AG04449 (cell line): ENCODE measurements at places on chromosomes 3 and 15.

DNA sequence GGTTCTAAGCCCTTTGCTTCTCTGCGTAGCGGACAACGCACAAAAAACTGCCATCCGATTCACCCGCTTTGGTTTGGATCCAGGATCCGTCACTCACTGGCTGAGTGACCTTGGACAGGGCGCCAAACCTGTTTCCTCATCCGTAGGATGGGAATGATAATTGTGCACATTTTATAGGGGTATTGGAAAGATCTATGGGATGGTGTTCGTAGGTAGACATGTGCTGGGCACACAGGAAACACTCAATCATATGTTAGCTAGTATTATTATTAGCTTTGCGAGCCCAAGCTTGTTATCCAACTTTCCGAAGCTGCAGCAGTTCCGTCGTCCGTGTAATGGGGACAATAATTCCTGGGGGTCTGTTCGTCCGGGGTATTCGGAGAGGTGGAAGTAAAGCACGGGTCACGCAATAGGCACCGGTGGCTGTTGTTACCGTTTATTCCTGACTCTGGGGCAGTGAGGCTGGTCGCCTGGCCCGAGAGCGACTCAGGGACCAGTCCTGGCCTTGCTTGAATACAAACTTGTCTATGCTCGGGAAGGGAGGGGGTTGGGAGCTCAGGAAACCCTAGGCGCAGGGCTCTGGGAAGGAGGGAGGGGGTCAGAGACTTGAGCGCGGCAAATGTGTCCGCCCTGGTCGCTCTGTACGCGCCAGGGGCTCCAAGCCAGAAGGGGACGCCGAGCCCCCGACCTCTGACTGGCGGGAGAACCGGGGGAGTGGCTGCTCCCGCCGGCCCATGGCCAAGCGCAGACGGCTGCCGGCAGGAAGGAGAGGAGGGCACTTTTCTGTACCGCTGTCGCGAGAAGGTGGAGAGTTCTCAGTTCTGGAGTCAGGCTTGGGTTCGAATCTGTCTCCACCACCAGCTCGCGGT is 1.3 kb downstream of the SPSB4 start:
- DNase-seq, result no peak

- no peak for DNase-seq
Observed at GRCh38 chr15:67095912-67096311, 30.5 kb downstream of the SMAD3 start.

DNA sequence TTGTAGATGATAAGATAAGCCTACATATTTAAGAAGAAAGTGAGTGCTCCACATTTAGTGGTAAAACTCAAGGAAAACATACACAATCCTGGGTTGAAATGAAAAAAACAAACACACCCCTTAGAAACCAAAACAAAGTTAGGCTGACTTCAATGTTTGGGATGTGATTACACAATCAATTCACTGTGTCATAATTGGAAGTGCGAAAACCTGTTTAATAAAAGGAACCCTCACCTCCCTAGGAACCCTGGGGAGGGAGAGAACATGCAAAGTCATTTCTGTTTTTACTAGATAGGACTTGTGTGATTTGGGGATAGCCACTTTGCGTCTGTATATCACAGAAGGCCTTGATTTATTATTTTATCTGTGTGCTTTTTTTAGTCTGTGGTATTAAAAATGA is 275.0 kb downstream of the NFKBIZ start:
- DNase-seq, result no peak

DNA sequence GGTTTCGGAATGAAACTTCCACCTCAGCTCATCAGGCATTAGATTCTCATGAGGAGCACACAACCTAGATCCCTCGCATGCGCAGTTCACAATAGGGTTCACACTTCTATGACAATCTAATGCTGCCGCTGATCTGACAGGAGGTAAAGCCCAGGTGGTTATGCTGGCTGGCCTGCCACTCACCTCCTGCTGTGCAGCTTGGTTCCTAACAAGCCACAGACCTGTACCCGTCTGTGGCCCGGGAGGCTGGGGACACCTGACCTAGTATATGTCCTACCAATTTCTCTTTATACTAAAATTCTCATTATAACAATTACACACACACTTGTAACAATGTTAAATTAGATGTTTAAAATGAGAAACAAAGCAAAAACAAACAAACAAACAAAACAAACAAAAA is 172.2 kb downstream of the SLC9A9 start:
- no peak for DNase-seq

DNA sequence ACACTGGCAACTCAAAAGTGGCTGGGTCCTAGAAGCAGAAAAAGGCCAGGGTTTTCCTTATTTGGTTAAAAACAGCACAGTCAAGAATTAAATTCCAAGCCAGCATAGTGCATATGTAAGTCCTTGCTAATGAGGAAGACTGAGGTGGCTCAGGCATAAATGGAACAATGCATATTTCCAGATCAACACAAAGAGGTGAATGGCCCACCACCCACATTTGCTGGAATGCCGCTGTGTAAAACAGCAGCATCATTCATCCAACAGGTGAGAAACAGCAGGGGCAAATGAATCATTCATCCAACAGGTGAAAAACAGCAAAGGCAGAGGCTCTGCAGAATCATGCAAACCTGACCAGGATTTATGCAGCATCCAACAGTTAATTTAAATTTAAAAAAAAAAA is 32.9 kb downstream of the GPR176 start:
- DNase-seq, result no peak

DNA sequence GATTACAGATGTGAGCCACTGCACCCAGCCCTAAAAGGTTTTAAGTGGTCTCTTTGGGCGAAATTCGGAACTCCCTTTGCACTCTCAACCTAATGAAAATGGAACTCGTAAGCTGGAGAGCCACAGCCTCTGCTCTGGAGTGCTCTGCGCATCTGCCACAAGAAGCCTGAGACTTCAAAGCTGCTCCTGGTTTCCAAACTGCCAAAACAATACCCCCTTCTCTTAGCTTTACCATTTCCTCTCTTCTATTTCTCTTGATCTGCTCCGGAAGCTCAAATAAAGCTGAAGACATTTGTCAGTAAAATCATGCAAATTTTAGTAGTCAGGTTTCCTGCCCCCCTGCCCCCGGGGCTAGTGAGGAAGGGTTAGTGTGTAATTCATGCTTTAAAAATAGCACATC is 312.7 kb downstream of the MFSD1 start:
- DNase-seq, result no peak

GRCh38 chr15:74870436-74871215 is 2.5 kb downstream of the SCAMP2 start:
- DNase-seq, result no peak

GRCh38 chr3:89964347-89964746 is 856.9 kb downstream of the EPHA3 start:
- no peak for DNase-seq

DNA sequence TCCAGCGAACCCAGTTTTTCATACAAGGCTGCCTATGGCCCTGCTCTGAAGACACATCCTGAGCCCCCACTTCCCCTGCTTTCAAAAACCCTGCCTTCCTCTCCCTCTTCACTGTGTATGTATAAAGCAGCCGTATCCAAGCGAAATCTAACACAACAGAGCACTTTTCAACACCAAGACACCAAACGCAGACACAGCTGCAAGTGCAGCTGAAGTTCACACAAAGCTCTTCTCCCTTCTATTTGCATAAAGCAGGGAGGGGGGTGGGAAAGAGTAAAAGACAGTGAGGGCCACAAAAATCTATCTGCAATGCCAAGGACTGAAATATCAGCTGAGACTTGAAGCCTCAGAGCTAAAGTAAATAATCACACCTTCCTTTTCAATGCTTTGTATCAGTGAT is 35.1 kb upstream of the CSPG5 start:
- no peak for DNase-seq

GRCh38 chr15:69857686-69858391 is 239.9 kb downstream of the TLE3 start:
- no peak for DNase-seq

GRCh38 chr3:12582730-12583129 is 25.8 kb downstream of the MKRN2 start:
- no peak for DNase-seq

DNA sequence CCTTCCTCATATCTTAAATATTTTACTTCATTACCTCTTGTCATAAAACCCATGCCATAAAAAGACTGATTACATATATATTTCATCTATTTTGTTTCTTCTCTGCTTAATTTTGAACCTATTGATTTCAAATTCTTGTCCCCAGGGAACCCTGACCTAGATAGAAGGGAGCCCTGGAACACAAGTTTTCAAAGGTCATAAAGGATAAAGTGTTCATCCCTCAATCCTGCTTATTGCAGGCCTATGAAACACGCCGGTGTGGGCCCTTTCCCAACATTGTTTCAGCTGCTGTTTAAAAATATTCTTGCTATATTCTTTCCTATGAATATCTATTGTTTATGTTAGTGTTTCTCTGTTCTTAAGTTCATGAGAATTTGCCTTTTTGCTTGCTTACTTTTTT is 1389.5 kb upstream of the GBE1 start:
- no peak for DNase-seq

- DNase-seq, result no peak
Observed at GRCh38 chr3:55697177-55697865, 210.2 kb upstream of the WNT5A start.

GRCh38 chr3:146975476-146975875 is 370.3 kb upstream of the PLSCR5 start:
- DNase-seq, result no peak

GRCh38 chr3:140765246-140765645 is 87.4 kb downstream of the TRIM42 start:
- DNase-seq, result no peak

DNA sequence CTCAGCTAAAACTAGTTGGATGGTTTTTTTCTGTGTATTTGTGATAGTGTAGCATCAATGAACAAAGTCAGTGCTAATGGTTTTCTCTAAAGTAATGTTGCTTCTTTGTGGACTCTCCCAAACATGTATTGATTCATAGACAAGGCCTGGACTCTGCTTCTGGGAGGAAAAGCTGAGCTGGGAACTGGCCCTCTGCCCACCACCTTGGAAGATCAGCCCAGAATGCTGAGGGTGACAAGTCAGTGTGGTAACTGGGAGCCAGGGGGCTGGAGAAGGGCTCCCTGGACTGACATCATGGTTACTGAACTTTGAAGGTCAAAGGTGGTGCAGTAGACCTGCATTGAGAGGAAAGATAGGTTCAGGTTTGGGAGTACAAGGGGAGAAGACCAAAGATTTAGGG is 3.0 kb downstream of the ARHGAP31 start:
- DNase-seq, result no peak

DNA sequence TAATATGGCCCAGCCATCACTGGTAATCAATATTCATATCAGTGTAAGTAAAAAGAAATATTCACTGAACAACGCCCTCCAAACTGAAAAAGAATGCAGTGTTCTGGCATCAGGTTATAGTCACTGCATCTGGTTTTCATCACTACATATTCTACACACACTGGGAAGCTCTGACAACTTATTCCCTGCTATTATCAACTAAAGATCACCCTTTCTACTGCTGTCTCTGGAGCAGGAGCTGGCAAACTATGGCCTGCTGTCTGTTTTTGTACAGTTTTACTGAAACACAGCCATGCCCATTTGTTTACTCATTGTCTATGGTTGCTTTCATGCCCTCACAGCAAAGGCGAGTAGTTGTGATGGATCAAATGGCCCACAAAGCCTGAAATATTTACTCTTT is 35.3 kb downstream of the TUBGCP4 start:
- DNase-seq, result no peak

DNA sequence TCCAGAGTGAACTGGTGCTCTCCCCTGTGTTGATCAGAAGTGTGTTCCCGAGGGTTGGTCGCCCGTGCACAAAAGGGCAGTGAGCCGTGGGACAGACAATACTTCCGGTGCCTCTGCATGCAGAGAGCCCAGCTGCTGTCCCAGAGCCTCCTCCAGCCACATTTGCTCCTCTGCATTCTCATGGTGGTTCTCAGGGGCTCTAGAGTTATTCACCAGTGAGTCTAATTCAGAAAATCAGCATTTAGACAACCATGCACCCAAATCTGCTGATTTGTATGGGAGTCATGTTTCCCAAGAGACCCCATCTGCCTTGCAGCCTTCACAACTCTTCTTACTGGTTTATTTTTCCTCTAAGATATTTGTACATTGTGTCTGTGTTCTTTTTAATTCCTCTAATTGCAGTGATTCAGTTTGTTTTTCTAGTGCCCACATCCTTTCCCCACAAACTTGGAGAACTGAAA is 107.0 kb upstream of the SPRED1 start:
- no peak for DNase-seq

DNA sequence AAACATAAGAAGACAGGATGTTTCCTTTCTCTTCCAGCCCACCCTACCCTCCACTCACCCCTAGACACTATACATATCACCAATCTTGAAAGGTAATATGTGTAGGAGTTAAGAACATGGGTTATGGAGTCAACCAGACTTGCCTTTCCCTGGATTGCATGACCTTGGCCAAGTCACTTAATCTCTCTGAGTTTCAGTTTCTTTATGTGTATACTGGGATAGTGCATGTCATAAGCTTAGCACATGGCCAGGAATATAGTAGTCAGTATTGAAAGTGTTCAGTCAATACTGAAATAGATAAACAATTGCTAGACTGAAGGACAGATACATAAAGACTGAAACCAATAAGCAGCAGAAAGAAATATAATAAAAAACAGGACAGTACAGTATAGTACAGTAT is 283.2 kb upstream of the STT3B start:
- DNase-seq, result no peak

DNA sequence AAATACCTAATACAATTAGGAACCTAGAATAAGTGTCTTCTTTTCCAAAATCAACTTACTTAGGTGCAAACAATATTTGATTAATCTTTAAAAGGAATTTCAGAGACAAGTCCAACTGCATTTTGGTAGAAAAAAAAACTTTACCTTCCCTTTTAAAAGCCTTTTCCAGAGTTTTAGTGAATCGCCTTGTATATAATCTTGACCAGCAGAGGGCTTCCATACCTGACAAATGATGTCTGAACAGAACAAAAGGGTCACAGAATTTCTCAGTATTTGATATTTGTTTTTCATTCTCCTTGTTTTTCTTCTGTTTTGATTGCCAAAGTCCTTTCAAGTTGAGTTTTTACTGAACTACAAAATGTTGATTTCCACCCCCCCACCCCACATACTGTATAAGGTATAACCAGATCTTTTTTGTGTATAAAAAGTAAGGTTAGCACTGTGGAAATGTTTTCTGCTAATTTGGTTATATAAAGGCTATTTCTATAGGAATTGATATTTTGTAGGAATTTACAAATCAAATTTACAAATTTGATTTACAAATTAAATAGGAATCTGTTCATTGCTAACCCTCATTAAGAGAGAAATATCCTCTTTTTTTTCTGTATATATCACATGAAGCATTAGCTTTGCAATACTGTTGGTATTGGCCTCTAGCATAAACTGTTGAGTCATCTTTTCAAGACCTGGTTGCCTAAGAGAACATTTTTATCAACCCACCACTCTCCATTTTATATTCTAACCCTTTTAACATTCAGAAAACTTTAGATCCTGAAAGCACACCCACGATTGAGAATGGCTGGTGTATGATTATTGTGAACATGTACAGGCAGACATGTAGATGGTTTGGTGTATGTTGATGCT is 464.1 kb upstream of the RARB start:
- DNase-seq, result no peak

- DNase-seq, result no peak
Observed at GRCh38 chr3:110518031-110518430, 553.6 kb upstream of the NECTIN3 start.

- DNase-seq, result peak; percentile 72
Observed at GRCh38 chr15:58473724-58474123, 41.9 kb downstream of the LIPC start.

GRCh38 chr3:103006526-103007183 is 571.8 kb downstream of the ZPLD1 start:
- DNase-seq, result no peak

- no peak for DNase-seq
Observed at GRCh38 chr3:46482632-46483350, 15.0 kb upstream of the RTP3 start.
